ENCODE measurements at places on chromosomes 16 and 17. TPM values are rescaled to one million over a fixed set of nuclear protein-coding genes. Genes with fewer than 3 reads are reported as not detected.
A peak's percentile ranks its signal among the peaks of the same experiment; 100 is the strongest.

Gene TBC1D26
- total RNA-seq, result 0.28 TPM

Gene COX10
- 13.3 TPM for total RNA-seq

Gene IL17C
- not detected for total RNA-seq

Gene TBC1D16
- 72.7 TPM for total RNA-seq

Gene YBX2
- 0.57 TPM for total RNA-seq

Gene KCNAB3
- total RNA-seq, result 1.9 TPM

DNA sequence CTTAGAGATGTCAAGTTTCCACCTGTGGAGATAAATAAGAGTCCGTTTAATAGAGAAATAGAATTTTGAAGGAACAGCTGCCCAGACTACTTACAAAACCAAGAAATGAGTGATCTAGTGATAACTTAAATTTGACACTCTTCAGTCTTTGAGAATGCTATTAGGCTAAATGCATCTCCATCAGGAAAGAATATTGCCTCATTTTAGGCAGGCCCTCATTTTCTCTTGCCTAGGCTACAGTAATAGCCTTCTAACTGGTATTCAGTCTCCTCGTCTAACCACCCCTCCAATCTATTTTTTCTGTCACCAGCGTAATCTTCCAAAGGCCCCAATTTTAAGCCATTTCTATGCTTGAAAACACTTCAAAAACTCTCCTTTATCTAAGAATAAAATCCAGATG lies 537.8 kb upstream of the CA10 start:
- no peaks in the 10 kb centered on the region for H3K36me3 ChIP-seq
- no peaks in the 10 kb centered on the region for H3K4me1 ChIP-seq
- no peaks in the 10 kb centered on the region for H3K27me3 ChIP-seq

DNA sequence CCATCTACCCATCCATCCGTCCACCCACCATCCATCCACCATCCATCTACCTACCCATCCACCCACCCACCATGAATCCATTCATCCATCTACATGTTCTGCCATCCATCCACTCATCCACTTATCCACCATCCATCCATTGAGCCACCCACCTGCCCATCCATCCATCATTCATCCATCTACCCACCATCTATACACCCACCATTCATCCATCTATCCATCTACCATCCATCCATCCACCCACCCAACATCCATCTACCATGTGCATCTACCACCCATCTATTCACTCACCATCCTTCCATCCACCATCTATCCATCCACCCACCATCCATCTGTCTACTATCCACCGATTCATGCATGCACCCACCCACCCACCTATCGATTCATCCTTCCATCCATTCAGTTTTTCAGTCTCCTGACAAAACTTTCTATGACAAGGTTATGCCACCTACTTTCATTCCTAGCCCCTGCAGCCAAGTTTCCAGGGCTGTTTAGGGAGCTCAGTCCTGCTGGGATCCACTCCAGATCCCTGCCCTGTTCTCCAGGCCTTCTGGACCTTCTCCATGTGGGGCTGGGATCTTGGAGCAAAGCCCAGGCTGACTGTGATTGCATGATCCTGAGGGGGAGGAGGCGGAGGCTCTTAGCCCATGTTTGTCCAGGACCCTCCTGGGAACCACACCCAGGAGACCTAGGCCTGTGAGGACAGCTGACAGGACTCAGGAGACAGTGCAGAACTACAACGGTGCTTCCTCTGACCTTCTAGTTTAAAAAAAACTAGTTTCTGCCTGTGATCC lies 27.4 kb downstream of the BCO1 start:
- H3K36me3 ChIP-seq, result no peaks in the 10 kb centered on the region
- no peaks in the 10 kb centered on the region for H3K27me3 ChIP-seq
- H3K4me3 ChIP-seq, result no peak overlapping the region

DNA sequence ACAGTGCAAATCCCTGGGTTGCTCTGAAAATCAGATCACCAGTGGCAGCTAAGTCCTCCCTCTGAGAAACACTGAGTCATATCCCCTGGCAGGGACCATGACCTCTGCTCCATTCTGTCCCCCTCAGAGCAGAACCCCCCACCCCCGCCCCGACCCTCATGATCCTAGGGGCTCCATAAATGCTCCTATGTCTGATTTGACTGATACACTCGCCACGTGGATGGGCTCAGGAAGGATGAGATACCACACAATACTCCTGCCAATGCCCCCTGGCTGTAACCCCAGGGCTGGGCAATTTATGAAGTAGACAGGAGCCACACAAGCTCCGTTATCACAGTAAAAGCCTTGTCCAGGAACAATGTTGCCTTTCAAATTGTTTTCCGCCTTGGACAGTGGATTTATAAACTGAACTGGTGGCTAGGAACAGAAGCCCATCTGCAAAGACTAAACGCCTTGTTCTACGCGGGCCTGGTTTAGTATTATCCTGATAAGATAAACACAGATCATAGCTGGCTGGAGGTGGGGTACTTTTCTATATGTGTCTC lies 394.8 kb downstream of the SLC39A11 start:
- DNase-seq, result no peak
- H3K27me3 ChIP-seq, result no peaks in the 10 kb centered on the region
- H3K27ac ChIP-seq, result no peak overlapping the region
- peaks cover 38% of the 10 kb centered on the region for H3K4me1 ChIP-seq
- no peak overlapping the region for H3K4me3 ChIP-seq

- DNase-seq, result no peak
- H3K4me3 ChIP-seq, result peak within 1 kb of the TSS; percentile 88
- H3K4me1 ChIP-seq, result peaks cover 48% of the 10 kb centered on the region
- H3K27ac ChIP-seq, result peak within 1 kb of the TSS; percentile 92
These were observed at the start of gene ARL4D for GRCh38 chr17:43398724-43399595. Gene ARL4D, plus strand, starts transcription at chr17:43398993. Its CDS starts 740 bp downstream, at chr17:43399733.

DNA sequence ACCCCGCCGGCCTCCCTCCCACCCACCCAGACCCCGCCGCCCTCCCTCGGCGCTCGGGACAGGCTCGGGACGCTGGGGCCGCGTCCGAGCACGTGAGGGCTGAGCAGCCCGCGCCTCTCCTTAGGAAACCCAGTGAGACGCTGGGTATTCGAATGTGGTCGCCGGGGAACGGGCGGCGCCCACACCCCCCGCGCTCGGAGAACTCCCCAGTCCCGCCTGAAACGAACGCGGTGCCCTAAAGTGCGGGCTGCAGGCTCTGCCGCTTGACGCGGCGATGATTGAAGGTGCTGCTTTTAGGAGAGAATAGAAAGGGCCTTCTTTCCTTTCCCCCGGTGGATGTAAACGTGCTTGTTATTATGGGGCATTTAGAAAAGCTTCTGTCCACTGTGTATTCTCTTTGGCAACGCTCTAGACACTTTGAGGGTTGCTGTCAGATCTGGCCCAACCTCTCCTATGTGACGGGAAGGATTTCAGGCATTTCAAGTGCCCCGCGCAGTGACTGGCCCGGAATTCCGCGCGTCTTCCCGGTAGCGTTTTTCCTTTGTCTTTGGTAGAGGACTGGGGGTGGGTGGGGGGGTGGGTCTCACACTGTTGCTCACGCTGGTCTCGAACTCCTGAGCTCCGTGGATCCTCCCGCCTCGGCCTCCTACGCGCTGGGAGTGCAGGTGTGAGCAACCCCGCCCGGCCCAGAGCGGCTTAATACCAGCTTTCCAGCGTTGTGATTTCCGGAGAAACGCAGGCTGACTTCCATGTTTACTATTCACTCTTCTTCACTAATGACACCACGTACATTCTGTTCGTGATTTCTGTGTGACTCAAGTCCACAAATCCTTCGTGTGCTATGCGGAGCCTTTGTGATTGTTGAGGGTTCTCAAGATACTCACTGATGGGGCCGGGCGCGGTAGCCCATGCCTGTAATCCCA lies 21.8 kb upstream of the FOXK2 start:
- peak overlapping the region; percentile 82 for H3K4me3 ChIP-seq
- H3K4me1 ChIP-seq, result peaks cover 27% of the 10 kb centered on the region
- H3K27me3 ChIP-seq, result no peaks in the 10 kb centered on the region

DNA sequence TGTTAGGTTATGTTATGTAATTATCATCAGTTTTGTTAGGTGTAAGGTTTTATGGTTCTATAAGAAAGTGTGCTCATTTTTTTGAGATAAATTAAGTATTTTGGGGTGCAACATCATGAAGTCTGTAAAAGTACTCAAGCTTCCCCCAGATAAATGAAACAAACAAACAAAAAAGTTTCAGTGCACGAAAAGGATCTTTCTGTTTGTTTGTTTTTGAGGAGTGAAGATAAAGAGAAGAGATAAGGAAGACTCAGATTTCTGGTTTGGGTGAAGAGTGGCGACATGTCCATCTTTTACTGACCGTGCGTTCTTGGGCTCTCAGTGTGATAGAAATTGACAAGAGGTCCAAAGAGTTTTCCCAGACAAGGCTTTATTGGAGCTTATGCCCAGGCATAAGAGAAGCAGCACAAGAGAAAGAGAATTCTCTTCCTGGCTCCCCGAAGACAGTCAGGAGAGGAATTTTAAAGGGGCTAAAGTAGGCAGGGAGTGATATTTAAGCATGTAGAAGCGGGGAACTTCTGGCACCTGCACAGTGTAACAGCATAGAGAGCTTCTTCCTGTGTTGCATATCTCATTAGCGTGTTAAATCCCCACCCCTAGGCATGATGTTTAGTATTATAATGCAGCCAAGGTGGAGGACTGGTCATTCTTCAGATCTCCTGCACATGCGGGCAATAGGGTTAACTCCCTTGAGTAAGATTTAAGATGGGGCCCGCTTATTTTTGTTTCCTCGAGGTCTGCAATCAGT lies 71.3 kb downstream of the PLCG2 start:
- no peak overlapping the region for H3K4me3 ChIP-seq
- H3K36me3 ChIP-seq, result no peaks in the 10 kb centered on the region
- H3K27ac ChIP-seq, result no peak overlapping the region
- H3K27me3 ChIP-seq, result peaks cover 30% of the 10 kb centered on the region

GRCh38 chr17:31496097-31496496 lies 104.6 kb downstream of the RAB11FIP4 start:
- DNase-seq, result no peak
- H3K4me3 ChIP-seq, result no peak overlapping the region
- no peaks in the 10 kb centered on the region for H3K36me3 ChIP-seq
- H3K27me3 ChIP-seq, result peaks cover 40% of the 10 kb centered on the region
- H3K27ac ChIP-seq, result no peak overlapping the region

DNA sequence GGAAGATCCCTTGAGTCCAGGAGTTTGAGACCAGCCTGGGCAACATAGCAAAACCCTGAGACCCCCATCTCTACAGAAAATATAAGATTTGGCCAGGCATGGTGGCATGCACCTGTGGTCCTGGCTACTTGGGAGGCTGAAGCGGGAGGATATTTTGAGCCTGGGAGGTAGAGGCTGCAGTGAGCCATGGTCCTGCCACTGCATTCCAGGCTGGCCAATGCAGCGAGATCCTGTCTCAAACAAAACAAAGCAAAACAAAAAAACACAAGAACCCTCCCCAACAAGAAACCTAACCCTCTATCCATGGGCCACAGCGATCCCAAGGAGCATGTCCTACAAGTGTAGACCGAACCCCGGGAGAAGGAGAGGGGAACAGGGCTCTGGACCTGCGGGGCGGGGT lies 133.3 kb downstream of the MGAT5B start:
- no peak overlapping the region for H3K27ac ChIP-seq
- no peaks in the 10 kb centered on the region for H3K36me3 ChIP-seq
- no peak overlapping the region for H3K4me3 ChIP-seq
- peaks cover 9% of the 10 kb centered on the region for H3K4me1 ChIP-seq
- DNase-seq, result no peak
- H3K27me3 ChIP-seq, result peaks cover 13% of the 10 kb centered on the region

DNA sequence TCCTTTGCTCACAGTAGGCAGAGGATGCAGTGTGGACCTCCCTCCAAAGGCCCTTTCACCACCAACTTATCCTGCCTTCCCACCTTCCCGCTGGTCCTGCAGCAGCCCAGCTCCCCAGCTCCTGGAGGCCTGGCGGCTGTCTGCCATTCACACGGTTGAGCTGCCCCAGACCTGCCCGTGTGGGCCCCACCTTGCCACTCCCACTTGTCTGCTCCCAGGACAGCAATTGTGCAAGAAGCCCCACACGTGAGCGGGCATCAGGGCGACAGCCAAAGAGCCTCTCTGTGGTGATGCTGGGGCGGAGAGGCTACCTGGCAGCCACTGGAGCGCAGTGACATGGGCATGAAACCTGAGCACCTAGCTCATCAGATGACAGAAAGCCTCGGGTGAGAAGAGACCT lies 248.6 kb upstream of the MAF start:
- H3K4me1 ChIP-seq, result no peaks in the 10 kb centered on the region
- no peaks in the 10 kb centered on the region for H3K27me3 ChIP-seq
- no peak overlapping the region for H3K4me3 ChIP-seq
- peaks cover 1% of the 10 kb centered on the region for H3K36me3 ChIP-seq

GRCh38 chr17:73058022-73058421 lies 34.5 kb downstream of the SLC39A11 start:
- H3K4me3 ChIP-seq, result no peak overlapping the region
- peaks cover 2% of the 10 kb centered on the region for H3K36me3 ChIP-seq
- peaks cover 11% of the 10 kb centered on the region for H3K4me1 ChIP-seq
- H3K27me3 ChIP-seq, result no peaks in the 10 kb centered on the region

DNA sequence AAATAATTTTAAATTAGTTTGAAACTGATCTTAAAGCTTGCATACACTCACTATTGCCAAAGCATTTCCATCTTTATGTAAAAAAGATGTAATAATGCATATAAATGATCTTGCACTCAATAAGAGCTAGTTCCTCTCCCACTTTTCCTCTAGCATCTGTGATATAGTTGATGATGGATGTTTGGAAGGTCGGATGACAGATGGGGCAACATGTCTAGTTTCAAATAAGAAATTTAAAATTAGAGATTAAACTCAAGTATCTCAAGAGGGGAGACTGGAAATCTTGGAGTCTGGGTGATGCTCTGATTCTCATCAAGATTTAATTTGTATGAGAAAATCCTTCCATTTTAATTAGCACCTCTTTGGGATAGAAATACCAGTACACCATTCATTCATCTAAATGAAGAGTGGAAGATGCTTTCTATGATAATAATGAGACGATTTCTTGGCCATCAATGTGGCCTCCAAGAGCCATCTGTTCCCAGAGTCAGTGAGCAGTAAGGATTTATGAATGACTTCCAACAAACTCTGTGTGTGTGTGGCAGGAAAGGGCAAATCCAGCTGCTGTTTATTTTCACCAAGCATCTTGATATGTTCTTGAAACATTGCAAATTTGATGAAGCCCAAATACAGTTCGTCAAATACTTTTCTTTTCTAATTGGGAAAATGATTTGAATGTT lies 616.3 kb upstream of the CDH8 start:
- no peak overlapping the region for H3K27ac ChIP-seq
- no peak for DNase-seq
- H3K4me1 ChIP-seq, result no peaks in the 10 kb centered on the region
- no peak overlapping the region for H3K4me3 ChIP-seq

- peaks cover 3% of the 10 kb centered on the region for H3K36me3 ChIP-seq
- no peaks in the 10 kb centered on the region for H3K27me3 ChIP-seq
- no peak overlapping the region for H3K4me3 ChIP-seq
- H3K4me1 ChIP-seq, result peaks cover 75% of the 10 kb centered on the region
- peak overlapping the region; percentile 83 for H3K27ac ChIP-seq
- DNase-seq, result peak; percentile 97
These were observed 8.9 kb downstream of the NHERF2 start for GRCh38 chr16:2035431-2036199.

DNA sequence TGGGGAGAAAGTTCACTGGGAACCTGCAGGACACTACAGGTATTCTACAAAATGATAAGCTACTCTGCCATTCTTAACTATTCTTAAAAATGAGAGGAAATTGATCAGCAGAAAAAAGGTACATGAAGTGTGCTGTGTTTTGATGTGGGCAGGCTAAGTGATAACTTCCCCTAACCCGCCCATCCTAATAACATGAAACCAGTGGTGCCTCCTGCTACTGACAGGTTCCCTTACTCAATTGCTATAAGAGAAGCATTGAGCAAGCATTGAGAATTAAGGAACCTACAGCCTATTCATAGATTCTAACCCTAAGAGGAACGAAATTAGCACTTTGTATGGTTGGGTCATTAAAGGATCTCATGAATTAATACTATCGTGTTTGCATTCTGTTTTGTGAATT lies 18.9 kb downstream of the XYLT1 start:
- no peak overlapping the region for H3K27ac ChIP-seq
- no peak overlapping the region for H3K4me3 ChIP-seq
- H3K27me3 ChIP-seq, result no peaks in the 10 kb centered on the region
- DNase-seq, result no peak

All from chondrocyte (in vitro differentiated cells).